ENCODE measurements at places on chromosomes 12 and 14.
A peak's percentile ranks its signal among the peaks of the same experiment; 100 is the strongest.

DNA sequence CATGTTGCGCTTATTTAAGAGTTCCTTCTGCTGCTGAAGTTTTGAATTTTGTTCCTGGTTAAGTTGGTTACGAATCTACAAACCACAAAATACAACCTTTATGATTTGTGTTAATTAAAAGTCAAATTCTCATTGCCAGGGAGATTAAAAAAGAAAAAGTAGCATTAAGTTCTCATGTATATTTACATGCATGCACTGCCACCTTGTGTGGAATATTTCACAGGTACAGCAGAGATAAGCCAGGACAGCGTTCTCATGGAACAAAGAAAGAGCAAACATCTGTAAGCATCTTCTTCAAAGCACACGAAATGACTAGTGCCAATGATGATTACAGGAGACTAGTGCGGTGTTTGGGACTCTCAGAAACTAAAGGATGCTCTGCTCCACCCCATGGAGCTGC is 34.2 kb downstream of the ZFYVE21 start:
- no peak for DNase-seq

DNA sequence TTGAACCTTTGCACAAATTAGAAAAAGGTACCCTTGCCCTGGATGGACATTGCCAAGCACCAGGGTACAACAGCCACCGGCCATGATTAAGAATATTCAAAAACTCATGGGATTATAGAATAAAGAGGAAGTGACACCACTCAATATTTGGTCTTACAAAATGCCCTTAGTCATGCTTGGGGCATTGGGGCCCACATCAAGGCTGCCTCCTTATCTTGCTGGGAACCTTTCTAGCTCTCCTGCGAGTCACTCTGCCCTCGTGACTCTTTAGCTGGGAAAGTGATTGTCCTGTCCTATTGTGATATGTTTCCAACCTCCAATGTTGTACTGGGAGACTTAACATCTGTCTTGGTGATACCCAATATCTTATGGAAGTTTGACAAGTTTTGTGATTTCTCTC is 57.8 kb downstream of the GTF2A1 start:
- no peak for DNase-seq

GRCh38 chr14:93725002-93725582 is 63.2 kb downstream of the PRIMA1 start:
- DNase-seq = no peak

- DNase-seq = no peak
Measured at GRCh38 chr12:14769466-14769968, 33.8 kb downstream of the WBP11 start.

DNA sequence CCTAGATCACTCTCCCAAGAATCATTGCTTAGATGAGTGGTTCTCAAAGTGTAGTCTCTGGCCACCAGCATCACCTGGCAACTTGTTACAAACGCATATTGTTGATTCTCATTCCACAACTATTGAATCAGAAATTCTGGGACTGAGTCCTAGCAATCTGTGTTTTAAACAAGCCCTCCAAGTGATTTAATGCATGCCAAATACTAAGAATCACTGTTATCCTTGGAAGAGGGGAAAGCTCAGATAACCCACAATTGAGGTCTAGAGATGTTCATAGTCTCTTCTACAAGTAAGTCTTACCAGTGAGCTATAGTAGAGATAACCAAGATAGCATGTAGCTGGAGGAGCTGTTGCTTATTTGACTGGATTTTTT is 666.6 kb downstream of the DIO2 start:
- no peak for DNase-seq

DNA sequence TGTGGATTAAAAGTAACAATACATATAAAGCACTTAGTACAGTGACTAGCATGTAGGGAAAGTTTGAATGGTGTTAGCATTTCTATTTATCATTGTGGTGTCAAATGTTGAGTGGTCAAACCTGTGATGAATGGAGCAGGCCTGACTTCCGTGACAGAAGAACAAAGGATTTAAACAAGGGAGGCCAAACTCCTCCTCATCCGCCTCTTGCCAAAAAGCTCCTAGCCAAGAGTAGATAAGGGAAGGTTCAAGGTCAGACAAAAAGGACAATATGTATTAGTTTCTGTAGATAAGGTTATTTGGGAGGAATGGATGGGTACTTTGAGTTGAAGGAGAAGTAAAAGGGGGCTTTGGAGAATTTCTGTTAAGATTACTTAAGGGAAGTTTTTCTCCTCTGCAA is 6.5 kb downstream of the RNASE7 start:
- DNase-seq = no peak

DNA sequence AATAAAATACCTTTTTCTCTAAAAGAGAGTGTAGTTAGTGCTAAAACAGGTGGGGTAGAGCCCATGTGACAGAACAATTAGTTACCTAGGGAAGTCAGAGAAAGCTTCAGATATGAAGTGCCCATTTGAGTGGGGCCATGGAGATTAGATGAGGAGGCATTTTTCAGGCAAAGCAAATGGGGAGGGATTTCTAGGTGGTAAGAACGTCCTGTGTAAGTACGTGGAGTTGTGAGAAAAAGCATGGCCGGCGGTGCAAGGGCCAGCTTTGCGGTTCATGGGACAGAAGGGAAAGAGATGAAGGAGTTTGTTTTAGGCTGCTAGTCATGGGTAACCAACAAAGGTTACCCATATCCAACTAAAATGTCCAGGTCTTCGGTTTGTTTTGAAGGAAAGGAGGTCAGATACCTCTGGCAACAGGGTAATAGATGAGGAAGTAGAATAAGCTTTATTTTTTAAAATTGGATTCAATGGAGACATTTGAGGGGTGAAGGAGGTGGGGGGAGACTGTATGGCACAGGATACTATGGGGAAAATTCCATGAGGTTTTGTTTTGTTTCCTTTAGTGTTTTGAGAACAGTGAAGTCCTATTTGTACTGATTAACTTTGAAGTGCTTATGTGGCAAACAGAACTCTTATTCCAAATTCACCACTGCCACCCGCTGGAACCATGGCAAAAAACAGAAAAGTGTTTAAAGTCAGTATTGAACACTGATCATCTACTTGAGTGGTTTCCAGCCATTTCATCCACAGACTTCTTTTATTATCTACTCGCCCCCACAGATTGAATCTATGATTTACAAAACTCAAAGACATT is 10.0 kb upstream of the SNRPF start:
- DNase-seq = peak; percentile 19

DNA sequence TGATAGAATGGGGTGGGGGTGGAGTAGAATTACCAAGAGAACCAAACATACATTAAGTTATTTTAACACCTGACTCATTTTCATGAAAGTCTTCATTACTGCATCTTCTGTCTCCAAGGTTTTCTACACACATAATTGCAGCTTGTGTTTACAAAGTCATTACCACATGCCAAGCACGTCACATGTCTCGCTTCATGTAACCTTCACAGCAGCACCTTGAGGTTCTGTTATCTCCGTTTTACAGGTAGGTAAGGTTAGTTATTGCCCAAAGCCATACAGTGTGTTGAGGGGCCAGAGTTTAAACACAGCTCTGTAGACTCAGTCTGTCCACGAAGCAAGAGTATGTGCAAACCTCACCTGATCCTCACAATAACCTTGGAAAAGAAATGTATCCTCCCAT is 64.3 kb upstream of the RBM19 start:
- DNase-seq = no peak
